ENCODE measurements at places on chromosomes 5 and 9.
A peak's percentile ranks its signal among the peaks of the same experiment; 100 is the strongest.

DNA sequence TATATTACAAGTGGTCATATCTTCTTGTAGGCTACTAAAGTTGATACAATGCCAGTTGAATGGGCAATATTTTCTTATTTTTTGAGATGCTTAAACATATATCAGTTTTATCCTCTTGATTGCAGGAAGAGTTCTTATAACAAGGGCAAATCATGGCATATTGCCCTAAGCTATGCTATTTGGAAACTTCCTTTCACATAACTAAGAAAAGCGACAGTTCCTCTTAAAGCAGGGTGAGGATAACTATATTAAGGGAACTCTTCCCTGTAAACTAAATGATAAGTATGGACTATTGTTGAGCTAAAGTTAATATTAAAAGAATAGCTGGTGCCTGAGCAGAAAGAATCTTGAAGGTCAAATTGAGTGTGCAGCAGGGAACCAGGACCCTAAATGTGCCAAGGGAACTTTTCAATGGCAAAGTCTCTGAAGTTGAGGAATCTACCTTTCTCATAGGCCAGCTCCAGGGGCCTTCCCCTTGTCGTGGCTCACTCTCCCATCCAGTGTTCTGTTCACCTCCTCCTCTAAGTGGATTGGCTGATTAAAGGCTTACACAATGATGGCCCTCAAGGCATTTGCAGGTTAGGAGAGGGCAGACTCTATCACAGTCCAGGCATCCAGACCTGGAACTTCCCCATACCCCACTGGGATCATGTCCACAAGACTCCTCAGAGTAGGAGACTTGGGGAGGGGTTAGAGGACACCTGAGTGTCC, 26.8 kb downstream of the FYB1 start:
- DNase-seq = no peak

GRCh38 chr9:76658510-76659231, 105.6 kb upstream of the PCA3 start:
- DNase-seq = peak; percentile 79

- no peak for DNase-seq
These were observed 180.5 kb upstream of the TUT7 start for GRCh38 chr9:86534572-86535258.

GRCh38 chr5:34827588-34828506, 11.1 kb upstream of the TTC23L start:
- no peak for DNase-seq

DNA sequence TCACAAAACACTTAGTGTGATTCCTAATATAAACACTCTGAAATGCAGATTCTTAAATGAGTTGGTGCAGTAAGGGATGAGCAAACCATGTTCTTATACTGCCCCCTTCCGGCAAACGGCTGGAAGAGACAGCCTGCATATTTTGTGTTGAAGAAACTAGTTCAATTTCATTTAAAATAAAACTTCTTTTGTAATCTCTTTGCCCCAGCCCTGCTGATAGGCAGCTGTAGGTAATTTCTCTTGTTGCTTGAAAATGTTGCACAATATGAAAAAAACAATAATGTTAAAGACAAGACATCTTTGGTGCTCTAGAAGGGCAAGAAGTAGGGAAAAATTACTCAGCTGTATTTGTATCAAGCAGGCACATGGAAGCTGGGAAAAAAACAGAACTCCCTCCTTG, 89.7 kb upstream of the CCNG1 start:
- DNase-seq = peak; percentile 0

GRCh38 chr9:89482901-89483361, 15.0 kb downstream of the SEMA4D start:
- no peak for DNase-seq

DNA sequence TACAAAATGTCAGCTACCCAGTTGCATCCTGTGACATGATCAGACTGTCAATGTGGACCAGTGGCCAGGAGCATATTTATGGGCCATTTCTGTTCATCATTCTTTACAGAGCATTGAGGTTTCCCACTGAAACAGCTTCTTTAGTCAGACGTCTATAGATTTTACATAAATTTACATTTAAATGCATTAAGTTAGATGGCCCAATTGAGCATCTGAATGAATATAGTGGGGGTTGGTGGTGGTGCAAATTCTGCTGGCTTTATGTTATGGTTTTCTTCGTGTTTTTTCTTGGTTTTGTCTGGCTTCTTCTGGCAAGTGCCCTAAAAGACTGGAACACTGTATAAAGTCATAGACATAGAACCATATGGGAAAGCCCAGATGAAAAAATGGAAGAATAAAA, 214.1 kb downstream of the PJA2 start:
- no peak for DNase-seq

DNA sequence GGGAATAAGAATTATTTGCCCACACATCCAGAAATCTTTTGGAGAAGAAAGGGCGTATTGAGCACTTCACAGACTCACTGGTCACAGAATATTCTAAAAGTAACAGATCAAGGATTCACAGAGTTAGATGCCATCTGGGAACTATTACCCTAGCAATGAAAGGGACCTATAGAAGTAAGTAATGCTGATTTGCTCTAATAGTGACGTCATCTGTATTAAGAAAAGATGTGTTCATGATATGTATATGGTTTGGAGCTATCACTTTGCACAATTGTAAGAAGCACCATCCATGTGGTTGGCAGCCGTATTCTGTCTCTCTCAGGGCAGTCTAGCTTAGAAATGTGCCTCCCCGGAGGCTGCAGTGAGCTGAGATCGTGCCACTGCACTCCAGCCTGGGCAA, 52.8 kb upstream of the SV2C start:
- DNase-seq = no peak

DNA sequence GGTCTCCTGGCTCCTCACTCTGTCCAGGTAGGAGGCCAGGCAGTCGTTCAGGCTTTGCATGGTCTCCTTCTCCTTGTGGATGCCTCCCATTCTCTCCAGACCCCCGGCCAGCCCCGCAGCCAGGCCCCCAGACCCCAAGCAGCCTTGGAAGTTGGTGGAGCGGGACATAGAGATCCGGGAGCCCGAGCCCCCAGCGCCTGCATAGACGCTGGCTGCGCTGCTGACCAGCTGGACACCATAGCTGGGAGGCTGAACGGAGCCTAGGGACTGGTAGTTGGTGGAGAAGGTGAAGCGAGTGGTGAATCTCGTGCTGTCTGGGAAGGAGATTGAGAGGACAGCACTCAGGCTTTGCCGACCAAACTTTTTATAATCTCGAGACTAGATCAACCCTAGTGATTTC, 35.9 kb downstream of the FOXI1 start:
- no peak for DNase-seq

- no peak for DNase-seq
These were observed 404 bp upstream of the AFAP1L1 start for GRCh38 chr5:149271195-149271715.

GRCh38 chr5:137072361-137073115, 426.6 kb downstream of the SPOCK1 start:
- DNase-seq = no peak

GRCh38 chr9:95078939-95079338, 238.6 kb downstream of the FANCC start:
- DNase-seq = no peak

GRCh38 chr5:101482931-101483330, 579.8 kb upstream of the ST8SIA4 start:
- no peak for DNase-seq

DNA sequence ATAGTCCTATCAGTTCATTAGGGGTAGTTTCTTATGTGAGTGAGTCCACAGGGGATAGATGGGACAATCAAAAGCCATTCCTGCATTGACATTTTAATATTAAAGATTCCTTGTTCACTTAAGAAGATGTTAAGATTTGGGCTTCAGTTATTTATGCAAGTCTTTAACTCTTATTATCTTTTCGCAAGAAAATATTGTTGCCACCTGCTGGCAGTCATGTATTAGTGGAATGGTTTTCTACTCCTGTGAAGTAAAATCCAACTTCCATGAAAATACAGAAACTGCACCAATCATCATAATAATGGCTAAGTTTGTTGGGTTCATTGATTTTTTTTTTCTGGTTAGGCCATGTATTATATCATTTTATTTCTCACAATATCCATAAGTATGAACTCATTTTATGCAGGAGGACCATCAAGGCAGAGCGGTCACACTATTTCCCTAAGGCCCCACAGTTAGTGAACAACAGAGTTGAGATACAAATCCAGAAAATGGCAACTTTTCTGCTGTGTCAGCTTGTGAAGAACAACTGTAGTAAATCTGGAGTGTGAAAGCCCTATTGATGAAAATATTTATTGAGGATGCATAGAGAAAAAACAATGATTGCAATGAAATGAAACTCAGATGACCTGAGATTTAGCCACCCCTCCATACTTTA, 88.5 kb upstream of the TXNDC8 start:
- DNase-seq = no peak

DNA sequence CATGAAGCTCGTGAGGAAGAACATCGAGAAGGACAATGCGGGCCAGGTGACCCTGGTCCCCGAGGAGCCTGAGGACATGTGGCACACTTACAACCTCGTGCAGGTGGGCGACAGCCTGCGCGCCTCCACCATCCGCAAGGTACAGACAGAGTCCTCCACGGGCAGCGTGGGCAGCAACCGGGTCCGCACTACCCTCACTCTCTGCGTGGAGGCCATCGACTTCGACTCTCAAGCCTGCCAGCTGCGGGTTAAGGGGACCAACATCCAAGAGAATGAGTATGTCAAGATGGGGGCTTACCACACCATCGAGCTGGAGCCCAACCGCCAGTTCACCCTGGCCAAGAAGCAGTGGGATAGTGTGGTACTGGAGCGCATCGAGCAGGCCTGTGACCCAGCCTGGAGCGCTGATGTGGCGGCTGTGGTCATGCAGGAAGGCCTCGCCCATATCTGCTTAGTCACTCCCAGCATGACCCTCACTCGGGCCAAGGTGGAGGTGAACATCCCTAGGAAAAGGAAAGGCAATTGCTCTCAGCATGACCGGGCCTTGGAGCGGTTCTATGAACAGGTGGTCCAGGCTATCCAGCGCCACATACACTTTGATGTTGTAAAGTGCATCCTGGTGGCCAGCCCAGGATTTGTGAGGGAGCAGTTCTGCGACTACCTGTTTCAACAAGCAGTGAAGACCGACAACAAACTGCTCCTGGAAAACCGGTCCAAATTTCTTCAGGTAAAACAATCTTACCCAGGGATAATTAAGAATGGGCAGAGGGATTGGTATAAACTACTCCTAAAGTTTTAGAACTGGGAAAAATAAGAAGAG, 12.9 kb downstream of the ITGA1 start:
- peak; percentile 30 for DNase-seq

- DNase-seq = no peak
These were observed 26.5 kb upstream of the NEK6 start for GRCh38 chr9:124231095-124231737.

- no peak for DNase-seq
These were observed 54.7 kb upstream of the UBAC1 start for GRCh38 chr9:136015656-136016571.

- no peak for DNase-seq
These were observed 377.8 kb downstream of the KIAA0825 start for GRCh38 chr5:94240596-94240992.

DNA sequence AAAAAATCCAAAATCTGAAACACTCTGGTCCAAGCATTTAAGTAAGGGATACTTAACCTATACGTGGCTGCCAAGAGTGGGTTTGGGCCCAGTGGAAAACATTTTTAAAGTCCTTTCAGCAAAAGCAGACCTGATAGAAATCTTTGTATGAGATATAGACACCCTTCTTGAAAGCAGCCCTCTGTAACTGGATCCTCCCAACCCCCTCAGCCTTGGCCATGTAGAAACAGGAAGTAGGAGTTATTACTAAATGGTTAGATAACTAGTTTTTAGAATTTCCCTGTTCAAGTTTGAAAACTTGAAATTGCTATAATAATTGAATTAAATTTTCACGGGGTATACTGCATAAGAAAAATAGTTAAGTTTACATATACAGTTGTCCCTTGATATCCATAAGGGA, 111.3 kb upstream of the PCA3 start:
- no peak for DNase-seq

DNA sequence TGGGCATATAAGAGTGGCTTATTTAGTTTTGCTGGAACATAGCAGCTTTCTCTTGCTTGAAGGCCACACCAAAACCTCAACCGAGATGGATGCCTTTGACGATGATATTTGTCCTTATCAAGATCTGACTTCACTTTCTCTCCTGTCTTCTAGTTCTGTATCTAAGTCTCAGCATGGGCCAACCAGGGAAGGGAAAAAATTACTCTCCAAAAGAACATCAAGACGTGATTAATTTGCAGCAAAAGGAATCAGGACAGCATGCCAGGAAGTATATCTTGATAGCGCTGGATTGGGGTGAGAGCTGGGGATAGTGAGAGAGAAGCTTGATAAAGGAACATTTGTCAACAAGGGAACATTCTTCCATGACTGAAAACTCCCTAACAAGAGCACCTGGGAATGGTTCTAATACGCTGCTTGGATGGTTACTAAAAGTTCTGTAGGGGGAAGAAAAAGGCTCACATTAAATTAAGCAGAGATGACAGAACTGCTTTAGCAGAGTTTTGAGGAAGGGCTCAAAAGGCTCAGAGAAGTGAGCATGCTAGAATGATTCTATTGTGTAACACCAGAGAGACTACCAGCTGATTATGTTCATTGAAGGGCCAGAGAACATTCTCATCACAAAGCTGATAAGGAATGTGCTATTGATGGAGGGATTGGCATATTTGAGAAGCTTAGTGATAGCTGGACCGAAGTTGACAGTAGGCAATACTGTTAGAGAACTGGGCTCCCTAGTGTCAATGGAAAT, 21.6 kb upstream of the ANXA1 start:
- no peak for DNase-seq

DNA sequence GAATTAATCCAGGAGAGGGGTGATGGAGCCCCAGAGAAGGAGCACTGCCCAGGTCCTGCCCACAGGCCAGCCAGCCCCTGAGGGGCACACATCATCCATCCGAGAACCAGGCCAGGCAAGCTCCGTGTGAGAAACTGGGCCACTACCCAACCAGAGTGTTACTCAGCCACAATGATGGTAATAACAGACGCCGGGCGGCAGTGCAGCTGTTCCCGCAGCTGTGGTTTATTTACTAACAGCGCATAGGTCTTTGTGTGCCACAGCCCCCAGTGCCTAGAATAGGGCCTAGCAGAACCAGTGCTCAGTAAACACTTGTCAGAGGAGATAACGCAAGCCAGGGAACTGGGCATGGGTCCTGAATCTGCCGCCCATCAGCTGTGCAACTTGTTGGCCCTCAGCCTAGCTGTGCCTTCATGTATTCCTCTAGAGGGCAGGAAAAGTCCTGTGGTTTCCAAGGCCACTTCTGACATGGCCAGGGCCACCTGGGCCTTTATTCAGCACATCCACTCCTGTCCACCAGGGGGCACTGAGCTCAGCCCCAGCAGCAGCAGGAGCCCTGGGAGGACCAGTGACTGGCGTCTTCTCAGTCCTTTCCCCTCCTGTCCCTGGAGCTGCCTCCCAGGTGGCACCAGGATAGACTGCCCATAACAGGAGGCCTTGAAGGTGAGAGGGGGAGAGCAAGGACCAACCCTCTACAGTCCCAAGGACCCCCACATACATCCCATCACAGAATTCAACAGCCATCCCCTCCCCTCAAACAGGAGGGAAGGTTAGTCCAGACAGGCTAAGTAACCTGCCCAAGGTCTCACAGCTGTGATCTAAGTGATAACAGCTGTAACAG, 2.1 kb downstream of the MXD3 start:
- peak; percentile 68 for DNase-seq
